Mammary epithelial cell (primary cell): ENCODE measurements at places on chromosomes 4 and X.

DNA sequence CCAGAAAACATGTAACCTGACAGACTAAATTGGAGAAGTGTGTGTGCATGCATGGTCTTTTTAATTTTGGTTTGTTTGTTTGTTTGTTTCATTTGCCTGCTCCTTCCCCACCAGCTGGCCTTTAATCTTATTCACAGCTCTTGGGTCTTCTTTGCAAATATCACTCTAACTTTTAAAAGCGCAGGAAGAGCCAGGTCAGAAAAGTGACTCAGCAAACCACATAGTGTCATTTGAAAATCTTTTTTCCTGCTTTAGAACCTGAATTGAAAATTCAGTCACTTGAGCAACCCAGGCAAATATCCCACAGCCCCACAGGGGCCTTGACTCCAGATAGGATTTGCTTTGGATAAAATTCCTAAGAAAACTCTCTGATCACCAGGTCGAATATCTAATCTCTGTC is 4.6 kb downstream of the TMEM255A start:
- no peak for DNase-seq

DNA sequence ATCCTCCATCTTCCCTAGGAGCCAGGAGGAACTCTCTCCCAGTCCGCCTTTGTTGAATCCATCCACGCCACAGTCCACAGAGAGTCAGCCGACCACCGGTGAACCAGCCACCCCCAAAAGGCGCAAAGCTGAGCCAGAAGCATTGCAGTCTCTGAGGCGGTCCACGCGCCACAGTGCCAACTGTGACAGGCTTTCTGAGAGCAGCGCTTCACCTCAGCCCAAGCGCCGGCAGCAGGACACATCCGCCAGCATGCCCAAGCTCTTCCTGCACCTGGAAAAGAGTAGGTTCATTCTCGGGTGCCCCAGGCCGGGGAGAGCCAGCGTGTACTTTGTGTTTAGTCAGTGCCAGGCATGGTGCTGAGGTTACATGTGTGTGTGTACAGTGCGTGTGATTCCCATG is 7.4 kb downstream of the MSL3 start:
- DNase-seq = no peak

DNA sequence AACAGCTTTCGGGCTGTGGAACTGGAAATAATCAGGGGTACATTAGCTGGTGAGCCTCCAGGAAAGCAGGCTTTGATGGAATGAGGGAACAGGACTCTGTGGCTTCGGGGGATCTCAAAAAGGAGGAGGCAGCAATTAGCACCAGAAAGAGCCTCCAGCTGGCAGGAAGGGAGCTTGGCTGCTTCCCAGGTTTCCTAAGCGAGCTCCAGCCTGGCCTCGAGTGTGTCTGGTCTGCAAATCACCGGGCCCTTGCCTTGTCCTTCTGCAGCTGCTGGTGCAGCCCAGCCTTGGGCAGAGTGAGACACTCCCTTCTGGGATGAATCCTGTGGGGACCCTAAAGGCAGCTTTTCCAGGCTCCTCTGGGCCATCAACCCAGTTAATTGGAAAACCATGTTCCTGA is 10.7 kb upstream of the PDHA1 start:
- DNase-seq = no peak

DNA sequence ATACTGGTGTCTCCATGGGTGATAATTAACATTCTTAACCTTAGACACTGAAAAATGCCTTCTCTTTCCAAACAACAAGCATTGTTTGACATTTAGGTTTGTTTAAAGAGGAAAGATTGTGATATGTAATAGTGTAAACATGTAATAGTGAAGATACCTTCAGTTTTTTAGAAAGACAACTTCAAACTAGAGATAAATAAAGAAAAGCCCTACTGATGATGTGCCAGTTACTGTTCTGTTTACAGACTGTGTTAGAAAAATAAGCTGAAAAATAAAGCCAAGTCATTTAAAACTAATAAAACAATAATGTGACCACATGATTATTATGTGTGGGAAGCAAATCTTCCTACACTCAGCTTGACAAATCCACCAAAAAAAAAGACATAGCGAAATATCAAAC is 2035.3 kb upstream of the TENM3 start:
- no peak for DNase-seq

- DNase-seq = no peak
Observed at GRCh38 chr4:7985891-7986441, 46.3 kb upstream of the AFAP1 start.

- DNase-seq = peak; percentile 57
Observed at GRCh38 chrX:17474892-17475291, 99.9 kb downstream of the NHS start.
